ENCODE measurements at places on chromosomes 6 and 20.

DNA sequence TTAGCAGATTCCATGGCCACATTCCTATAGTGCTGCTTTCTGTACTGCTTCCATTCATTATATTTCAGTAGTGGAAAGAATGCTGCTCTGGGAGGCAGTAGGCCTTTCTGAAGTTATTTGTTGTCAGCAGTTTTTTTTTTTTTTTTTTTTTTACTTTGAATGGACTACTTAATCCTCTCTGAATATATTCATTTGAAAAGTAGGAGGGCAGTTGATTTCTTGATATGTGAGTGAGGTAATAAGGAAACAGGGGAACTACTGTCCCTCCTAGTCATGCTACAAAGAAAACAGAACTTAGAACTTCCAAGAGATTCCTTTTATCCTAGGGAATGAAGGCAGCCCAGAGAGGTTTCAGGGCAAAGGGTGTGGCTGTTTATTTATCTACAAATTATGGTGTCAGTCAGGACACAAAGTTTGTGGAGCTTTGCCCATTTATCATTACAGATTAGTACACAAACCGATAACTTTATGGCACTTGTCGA, 155.9 kb downstream of the JARID2 start:
- DNase-seq, result no peak

DNA sequence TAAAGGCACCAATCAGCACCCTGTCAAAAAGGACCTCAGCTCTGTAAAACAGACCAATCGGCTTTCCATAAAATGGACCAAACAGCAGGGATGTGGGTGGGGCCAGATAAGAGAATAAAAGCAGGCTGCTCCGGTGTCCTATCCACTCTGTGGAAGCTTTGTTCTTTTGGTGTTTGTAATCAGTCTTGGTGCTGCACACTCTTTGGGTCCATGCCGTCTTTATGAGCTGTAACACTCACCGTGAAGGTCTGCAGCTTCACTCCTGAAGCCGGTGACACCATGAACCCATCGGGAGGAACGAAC, 7.3 kb upstream of the PXDC1 start:
- DNase-seq, result no peak

GRCh38 chr6:1856381-1856780, 246.7 kb downstream of the FOXC1 start:
- DNase-seq, result no peak

DNA sequence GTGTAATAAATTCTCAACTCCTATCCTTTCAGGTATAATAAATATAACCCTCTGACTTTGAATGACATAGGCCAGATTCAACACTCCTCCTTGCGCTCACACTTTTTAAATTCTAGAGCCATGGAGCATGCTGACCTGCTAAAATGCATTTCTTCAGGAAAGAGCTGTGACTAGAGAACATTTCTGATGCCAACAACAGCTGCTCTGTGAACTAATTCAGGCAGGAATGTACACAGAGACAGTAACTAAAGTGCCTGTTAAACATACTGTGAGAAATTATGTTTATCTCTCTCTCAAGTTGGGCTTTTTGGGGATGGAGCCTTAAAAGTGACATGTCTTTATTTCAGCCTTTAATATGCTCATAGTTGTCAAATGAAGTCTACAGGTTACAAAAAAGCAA, 8.3 kb downstream of the NHSL1 start:
- DNase-seq, result no peak

DNA sequence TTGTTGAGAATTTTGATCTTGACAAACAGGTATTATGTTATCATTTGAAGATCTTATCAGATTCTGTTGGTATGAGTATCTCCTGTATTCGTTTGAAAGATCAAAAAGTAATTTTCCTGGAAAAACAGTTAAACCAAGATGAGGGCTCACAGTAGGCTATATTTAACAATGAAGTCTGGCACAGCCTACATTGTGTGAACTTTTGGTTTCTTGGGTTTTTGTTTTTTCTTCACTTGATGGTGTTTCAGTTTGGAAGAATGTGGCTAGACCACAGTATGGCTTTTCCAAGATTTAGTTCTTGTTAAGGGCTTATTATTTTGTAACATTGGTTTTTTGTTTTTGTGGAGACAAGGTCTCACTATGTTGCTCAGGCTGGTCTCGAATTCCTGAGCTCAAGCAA, 306.4 kb downstream of the CDKAL1 start:
- DNase-seq, result no peak

- DNase-seq, result no peak
Measured at GRCh38 chr6:133645966-133646740, 242.8 kb upstream of the TCF21 start.

DNA sequence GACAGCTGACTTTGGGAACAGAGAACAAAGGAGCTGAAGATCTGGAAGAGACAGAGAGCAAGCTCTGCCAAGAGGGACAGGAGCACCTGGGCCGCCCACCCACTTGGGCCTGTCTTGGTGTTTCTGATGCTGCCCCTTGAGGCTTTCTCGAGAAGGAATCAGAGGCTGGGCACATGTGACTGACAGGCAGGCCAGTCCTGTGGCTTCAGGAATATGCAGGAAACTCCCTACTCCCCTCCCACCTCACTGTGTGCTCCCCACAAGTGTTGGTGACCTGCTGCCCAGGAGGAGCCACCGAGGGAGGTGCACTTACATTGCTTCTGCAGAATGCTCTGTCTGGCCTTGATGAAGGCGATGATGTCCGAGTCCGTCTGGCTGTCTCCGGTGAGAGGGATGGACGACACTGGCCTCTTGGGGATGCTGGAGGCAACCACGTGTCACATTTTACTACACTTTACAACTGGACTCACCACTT, 20.9 kb upstream of the KCNK16 start:
- DNase-seq, result no peak

- DNase-seq, result no peak
Measured at GRCh38 chr20:50501972-50502745, 8.0 kb upstream of the PTPN1 start.

DNA sequence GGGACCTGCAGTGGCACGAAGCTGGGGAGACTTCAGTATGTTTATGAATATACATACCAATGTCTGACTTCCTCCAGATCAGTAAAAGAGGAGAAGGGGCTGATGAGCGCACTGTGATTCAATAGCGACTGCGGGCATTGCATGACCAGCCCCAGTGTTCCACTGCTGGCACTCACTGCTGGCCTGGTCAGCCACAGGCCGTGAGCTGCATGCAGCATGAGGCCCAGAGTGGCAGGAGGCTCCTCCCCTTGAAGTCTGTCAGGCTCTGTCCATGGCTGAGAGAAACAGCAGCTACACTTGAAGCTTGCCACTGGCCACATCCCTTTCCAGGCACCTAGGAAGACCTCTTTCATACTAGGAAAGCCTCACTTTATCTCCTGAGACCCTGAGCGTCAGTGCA, 265.9 kb upstream of the CDYL start:
- DNase-seq, result no peak

GRCh38 chr6:24851086-24851485, 52.4 kb upstream of the ARMH2 start:
- DNase-seq, result no peak

- DNase-seq, result no peak
Measured at GRCh38 chr20:52348434-52348833, 156.9 kb upstream of the ZFP64 start.

- DNase-seq, result no peak
Measured at GRCh38 chr20:4431446-4431845, 290.3 kb upstream of the PRND start.

DNA sequence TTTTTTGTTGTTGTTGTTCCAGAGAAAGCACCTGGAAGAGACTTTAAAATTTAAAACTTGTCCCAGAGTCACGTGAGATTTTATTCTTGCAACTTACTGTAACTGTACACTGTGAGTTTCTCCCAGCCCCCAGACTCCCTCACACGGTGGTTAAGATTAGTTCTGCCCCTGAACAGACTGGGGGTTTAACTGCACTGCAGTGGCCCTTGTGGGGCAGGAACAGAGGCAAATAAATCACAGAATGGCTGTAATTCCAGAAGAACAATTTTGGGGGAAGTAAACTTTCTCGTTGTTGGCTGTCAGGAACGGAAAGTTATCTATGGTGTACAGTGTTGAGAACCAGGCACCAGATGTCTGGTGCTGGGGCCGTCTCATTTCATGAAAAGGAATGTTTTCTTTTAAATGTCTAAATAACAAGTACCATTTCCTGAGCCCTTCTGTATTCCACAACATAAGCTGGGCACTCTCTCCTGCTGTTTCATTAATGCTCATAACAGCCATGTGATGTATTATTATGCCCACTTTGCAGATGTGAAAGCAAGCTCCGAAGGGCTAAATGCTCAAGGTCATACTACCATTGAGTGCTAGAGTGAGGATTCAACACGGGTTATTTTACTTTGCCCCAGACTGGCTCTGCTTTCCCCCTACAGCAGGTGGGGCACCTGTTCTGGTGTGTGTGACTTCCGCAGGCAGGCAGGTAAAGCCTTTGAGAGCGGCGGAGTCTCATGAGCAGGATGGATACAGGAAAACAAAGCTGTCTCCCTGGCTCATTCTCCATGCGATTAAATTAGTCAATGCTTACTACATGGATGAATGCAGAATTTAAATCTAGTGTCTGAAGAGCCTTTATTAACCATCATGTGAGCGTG, 30.5 kb downstream of the CNKSR3 start:
- no peak for DNase-seq

GRCh38 chr6:3900744-3901336, 51.7 kb downstream of the FAM50B start:
- no peak for DNase-seq

GRCh38 chr20:10629946-10630650, 43.7 kb downstream of the JAG1 start:
- DNase-seq, result no peak

GRCh38 chr6:91482498-91482897, 895.6 kb upstream of the MAP3K7 start:
- DNase-seq, result no peak

- DNase-seq, result no peak
Measured at GRCh38 chr20:36778831-36779655, 5.5 kb upstream of the DSN1 start.

DNA sequence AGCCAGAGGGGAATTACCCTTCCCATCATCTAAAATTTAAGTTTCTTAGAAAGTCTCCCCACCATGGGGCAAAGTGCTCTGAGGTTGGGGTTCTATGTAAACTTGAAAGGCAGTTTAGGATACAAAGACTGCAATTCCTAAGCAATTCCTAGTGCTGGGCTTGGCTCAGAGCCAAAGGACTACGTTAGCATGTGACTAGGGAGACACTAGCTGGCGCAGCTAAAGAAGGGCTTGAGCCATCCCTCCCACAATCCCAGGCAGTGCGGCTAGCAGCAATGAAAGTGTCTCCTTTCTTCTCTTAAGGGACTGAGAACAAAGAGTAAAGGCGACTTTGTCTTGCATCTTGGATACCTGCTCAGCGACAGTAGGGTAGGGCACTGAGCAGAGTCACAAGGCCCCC, 306.6 kb upstream of the FKBP1C start:
- DNase-seq, result no peak

DNA sequence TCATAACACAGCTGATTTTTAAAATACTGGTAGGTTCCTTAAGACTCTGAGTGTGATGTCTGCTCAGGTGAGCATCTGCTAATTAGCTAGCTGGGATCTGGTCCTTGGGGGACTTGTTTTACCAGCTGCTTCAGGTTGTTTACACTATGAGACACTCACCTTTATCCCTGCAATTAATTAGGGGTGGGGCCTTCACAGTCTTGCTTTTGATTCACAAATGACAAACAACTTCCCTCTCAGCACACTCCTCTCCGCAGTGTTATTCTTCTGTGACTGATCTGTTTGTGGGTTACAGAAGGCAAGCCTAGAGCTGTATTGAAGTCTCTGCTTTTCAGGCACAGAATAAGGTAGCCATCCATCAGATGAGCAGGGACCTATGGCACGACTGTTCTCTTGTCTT, 62.0 kb upstream of the CD83 start:
- DNase-seq, result no peak

- DNase-seq, result no peak
Measured at GRCh38 chr6:130879826-130880225, 52.6 kb downstream of the SMLR1 start.

DNA sequence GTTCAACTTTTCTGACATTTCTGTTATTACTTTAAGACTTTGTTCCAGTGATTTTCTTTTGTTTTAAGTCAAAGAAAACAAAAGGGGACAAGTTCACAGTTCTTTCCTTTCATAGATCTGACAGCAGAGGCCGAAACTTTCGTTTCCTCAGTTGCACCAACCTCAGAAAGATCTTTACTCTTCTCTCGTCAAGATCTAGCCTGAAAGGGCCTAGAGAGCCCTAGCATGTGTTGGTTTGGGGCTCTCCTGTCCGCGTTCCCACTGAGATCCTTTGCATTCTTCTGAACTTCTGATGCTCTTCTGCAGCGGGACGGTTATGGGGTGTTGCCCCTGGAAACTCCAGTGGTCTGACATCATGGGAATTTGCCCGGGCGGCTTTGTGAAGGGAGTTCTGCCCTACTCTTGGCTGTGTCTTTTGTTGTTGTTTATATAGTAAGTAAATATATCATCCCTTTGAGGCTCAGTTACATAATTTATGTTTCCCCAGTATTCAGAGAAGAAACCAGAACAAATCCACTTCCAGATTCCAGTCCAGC, 129.1 kb downstream of the SASH1 start:
- no peak for DNase-seq

- no peak for DNase-seq
Measured at GRCh38 chr6:166075186-166075585, 92.5 kb downstream of the TBXT start.

DNA sequence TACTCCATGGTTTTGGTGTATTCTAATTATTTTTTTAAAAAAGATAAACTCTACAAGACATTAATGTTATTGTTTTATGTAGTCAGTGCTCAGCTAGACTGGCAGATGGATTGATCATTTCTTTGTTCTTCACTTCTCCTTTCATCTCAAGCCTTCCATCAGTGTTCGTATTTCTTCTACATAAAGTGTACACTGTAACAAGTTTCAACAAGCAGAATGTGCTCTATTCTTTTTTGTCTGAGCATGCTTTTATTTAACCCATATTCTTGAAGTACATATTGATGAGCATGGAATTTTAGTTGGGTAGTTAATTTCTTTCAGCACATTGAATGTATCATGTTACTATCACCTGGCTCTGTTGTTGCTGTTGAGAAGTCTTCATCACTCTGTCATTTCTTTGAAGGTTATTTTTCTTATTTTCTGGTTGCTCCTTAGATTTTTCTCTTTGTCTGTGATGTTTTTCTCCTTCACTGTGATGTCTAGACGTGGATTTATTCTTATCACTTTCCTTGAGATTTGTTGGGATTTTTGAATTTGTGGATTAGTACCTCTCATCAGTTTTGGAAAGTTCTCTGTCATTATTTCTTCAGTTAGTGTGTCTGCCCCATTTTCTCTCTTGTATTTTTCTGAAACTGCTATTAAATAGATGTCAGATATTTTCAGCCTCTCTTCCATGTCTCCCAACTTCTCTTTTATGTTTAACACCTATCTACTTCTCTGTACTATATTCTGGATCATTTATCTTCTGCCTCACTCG, 48.5 kb downstream of the TGM2 start:
- no peak for DNase-seq

DNA sequence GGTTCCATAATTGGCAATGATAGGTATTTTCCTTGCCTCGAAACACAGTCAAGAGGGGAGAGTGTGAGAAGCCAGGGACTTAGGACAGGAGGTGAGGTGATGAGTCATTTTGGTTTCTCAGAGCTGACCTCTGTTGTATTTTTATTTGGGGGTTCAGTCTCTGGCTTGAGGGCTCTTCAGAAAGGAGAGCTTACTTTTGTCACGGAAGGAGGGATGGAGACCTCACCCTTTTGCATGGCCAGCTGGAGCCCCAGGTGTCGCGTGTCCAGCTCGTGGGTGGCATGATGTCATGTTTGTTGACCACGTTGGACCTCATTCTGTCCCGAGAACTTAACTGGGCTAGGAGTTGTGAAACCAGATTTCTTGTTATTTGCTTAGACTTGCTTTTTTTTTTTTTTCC, 293.9 kb downstream of the QKI start:
- DNase-seq, result no peak

Data from cortex of kidney (tissue), 1 donor.